Stromal cell of bone marrow (primary cell): ENCODE measurements at places on chromosomes 6 and 20.

DNA sequence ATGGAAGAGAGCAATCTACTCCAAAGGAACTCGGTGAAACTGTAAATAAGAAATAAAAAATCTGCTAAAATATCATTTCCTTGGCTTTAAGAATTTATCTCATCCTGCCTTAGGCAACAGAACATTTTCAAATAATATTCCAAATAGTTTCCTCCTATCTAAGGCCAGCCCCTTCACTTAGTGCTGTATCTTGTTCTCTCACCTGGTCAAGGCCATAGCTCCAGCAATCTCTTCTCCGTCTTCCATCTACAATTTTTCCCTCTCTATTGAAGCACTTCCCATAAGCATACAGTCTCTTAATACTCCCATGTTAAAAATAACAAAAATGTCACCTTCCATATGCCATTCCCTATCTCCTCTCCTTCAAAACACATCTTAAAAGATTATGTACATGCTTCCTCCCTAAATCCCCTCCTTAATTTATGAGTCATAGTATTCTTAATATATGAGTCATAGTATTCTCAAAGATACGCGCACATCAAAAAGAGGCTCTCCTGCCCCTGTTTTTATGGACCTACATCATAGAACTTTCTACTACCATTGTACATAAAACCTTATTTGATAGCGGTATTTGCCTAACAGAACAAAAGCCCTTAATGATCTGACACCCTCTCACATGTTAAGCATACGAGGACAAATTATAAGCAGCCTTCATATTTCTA, 146.9 kb downstream of the PDE10A start:
- no peak for DNase-seq

DNA sequence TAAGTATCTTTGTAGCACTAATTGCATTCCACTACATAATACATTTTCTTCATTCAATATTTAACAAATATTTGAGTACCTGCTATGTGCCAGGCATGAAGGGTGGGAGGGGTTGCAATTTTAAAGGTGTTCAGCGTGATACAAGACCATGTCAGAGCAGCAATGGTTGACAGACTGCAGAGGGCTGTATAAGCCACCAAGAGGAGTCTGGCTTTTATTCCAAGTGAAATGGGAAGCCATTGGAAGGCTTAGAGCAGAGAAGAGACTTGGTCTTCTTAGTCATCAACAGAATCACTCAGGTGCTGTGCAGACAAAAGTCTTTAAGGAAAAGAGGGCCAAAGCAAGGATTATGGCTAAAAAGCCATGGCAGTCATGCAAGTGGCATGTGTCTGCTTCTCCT, 360.8 kb upstream of the ARID1B start:
- no peak for DNase-seq

GRCh38 chr6:18260448-18261106, 3.8 kb downstream of the DEK start:
- DNase-seq, result no peak

DNA sequence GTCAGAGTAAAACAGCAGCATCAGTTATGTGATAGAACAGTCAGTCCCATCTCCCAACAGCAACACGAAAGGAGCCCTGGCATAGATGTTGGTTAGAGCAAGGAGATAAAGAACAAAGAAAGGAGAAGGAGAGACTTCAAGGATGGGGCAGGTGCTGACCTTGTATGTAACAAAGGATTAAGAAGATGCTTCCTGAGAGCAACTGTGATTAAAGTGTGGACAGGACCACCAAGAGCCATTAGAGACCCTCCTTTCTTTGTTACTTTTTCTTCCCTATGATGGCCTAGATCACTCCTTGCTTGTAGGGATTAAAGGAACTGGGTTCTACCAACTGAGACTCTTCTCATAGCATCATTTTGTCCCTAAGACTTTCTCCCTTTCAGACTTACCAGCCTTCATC, 75.2 kb upstream of the GPR6 start:
- no peak for DNase-seq

DNA sequence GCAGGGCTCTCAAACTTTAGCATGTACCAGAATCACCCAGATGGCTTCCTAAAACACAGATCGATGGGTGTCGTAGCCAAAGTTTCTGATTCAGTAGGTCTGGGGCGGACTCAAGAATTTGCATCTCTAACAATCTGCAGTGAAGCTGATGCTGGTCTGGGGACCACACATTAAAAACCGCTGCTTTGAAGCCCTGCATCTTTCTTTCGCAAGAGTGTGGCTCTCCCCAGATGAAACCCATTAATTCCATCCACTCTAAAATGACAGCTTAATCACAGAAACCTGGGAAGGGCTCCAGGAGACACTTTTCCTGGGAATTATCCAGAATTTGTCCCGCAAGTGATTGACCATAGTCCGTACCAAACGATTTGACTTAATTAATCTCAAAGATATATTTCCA, 319.8 kb upstream of the PLCB4 start:
- no peak for DNase-seq

DNA sequence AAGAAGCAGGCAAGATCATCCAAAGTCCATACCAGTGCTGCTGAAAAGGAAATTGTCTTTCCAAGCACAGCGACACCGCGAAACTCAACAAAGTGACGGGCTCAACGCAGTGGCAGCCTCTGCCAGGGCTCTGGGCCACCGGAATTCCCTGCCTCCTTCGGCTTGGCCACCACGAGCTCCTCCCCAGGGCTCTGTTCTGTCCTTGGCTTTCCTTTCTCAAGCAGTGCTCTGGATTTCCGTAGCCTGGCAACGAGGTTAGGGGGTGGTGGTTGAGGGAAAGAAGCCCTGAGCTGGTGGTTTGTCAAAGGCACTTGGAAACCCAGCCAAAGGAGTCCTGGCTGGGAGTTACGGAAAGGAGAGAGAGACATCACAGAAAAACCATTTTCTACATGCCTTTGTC, 31.2 kb downstream of the PRR18 start:
- DNase-seq, result peak; percentile 32

DNA sequence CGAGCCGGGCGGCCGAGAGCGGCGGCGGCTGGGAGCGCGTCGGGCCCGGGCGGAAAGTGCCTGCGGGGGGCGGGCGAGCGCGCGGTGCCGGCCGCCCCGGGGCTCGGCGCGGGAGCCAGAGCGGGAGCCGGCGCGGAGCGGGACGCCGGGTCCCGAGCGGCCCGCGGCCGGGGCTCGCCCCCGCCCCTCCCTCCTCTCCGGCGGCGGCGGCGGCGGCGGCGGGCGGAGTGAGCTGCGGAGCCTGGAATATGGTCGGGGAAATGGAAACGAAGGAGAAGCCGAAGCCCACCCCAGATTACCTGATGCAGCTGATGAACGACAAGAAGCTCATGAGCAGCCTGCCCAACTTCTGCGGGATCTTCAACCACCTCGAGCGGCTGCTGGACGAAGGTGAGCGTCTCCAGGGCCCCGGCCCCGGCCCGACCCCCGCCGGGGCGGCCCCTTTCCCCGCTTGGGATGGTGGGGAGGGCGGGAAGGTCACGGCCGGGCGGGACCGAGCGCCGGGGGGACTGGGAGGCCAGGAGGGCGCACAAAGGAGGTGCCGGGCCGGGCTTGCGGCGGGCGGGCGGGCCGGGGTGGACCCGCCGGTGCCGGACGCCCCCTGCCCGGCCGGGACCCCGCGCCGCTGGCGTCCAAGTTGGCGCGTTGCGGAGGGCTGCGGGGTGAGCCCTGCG, 565 bp downstream of the QKI start:
- DNase-seq, result no peak

GRCh38 chr20:17273717-17274116, 46.9 kb downstream of the PCSK2 start:
- no peak for DNase-seq

DNA sequence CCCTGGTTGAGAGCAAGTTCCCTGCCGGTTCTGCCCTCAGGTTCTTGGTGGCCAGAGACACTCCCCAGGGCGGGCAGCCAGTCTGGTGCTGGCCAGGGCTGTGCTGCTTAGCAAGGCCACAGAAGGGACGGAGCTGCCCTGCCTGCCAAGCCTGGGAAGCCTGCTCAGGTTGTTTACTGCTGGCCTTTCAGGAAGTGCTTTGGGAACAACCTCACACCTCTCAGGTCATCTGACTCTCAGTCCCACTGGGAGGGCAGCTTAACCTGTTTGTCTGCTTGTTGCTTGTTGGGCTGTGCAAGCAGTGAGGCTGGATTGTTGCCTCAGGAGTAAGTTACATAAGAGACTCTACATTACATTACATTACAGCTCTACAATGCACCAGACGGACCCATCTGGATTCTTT, 75.8 kb upstream of the AFDN start:
- DNase-seq, result no peak

DNA sequence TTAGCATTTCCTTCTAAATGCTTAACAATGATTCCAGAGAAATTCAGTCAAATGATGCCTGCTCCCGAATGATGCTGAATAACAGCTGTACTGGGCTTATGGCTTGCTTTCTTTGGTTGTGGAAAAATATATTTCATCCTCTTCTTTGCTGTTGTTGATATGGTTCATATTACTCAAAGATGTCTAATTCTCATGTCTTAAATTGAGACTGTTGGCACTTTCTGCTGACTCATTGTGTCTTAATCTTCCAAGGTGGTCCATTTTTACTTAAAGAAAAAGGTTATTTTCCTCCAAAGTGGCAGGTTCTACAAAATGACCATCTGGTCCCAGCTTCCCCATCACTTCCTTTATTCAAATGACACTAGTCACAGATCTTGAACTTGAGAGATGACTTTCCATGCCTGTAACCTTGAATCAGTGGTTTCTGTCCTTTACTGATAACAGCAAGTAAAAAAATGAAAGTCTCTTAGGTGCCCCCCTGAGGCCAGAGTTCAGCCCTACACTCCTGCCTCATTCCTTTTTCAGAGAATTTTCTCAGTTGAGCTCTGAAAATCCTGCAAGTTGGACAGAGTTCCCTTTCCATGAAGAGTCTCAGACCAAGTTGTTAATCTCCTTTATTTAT, 6.9 kb downstream of the SNAP25 start:
- no peak for DNase-seq

DNA sequence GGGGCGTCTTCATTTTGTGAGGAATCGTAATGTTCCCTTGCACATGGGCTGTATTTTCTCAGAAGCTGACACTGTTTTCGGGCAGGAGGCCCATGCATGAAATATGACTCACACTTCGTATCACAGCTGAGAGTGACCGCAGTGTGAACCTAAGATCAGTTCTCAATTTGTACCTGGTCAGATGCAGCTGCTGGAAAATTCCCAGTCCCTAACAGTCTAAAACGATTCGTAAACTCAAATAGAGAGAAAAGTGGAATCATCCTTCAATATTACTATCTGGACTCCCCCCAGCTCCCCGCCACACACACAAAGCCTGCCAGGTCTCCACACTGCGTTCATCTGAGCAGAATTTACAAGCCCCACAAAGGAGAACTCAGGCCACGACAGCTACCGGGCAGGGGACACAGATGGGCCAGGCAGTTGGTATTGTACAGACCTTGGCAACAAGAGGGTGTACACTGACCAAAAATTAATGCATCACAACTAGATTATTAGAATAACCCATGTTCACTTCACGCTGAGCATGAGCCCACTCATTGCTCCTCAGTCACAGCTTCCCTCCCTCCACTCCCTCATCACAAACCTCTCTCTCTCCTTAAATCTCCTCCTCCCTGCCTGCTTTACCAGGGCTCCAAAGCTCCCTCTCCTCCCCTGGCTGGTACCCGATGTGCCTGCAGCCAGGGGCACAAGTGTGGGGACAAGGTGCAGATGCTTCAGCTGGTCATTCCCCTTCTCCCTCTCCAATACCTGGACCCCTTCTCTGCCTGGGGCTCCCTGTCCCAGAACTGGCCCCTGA, 488.4 kb downstream of the PREX1 start:
- DNase-seq, result peak; percentile 31

- DNase-seq, result no peak
Measured at GRCh38 chr20:32622585-32623468, 37.7 kb upstream of the NOL4L start.

- DNase-seq, result no peak
Measured at GRCh38 chr6:140101367-140101766, 726.9 kb upstream of the CITED2 start.

GRCh38 chr6:36682328-36683144, 4.0 kb downstream of the CDKN1A start:
- DNase-seq, result no peak

DNA sequence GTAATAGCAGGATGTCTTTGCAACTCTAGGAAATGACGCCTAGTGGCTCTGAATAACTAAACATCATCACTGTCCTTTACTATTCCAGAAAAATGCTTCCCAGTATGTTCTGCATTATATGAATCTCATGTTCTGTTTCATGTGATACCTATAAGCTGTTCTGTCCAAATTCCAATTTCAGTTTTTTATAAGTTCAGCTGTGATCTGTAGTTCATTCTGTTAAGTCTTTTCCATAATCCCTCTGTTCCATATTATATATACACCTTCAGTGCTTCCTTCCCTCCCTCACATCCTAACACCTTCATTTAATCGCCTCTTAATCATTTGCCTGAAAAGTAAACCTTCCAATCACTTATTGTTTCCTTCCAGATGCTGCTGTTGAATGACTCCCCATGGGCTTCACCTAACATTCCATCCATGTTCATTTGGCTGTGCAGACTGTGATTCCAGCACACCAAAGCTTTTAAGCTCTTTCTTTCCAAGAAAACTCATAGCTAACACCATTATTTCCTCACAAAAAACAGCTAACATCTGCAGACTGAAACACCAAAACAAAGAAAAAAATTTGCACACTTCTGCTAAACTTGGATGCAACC, 18.6 kb downstream of the HMGCLL1 start:
- DNase-seq, result no peak

DNA sequence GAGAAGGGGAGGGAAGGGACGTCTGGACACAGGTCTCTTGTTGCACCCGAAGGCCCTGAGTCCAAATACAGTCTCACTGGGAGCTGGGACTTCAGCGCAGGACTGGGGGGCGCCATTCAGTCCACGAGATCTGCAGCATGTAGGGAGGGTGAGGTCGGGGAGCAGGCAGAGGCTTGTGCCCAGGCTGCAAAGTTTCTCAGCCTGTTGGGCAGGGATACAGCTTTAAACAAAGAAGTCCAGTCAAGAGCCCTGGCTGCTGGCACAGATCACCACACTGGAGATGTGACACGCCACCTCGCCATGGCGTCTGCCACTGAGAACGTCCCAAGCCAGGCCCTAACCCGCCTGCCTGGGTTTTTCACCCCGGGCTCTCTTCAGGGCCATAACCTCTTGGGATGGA, 256.6 kb downstream of the DLL1 start:
- no peak for DNase-seq

- DNase-seq, result no peak
Measured at GRCh38 chr6:110738899-110739365, 76.3 kb downstream of the CDK19 start.

GRCh38 chr6:169169941-169170582, 83.6 kb downstream of the THBS2 start:
- DNase-seq, result no peak
